ENCODE measurements at places on chromosomes 1 and 21.
A peak's percentile ranks its signal among the peaks of the same experiment; 100 is the strongest.

DNA sequence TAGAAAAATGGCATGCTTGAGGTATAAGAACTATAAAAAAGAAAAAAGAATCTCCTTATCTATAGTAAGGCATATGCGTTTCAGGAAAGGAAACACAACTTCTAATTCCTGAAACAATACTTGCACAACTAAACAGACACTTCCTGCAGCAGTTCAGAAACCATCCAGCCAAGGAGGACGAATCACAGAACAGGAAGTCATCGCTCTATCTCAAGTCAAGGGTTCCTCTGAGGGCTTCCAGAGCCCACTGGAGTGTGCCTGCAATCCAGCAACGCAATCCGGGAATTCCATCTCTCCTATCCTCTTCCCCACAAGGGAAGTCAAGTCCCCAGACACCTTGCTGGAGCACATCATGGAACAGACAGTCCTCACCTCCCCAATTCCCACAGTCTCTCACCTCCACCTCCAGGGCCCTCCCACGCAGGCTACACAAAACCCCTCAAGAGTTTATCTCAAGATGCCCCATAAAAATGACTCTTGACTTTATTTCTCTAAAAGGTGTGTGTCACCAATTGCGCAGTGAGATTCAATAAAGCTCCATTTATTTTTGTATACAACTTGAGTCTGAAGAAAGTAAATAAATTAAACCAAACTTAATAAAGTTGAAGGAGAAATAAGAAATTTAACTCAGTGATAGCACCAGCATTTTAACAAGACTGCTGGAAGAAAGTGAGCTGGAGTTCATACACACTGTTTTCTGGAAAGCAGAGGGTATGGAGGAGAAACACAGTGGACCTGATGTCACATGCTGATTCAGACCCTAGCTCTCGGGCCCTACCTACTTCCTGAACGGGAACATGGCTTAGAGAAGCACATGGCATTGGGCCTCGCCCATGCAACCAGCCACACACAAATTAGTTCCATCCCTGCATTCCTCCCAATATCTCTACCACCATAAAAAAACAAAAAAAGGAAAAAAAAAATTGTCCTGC, 39.9 kb downstream of the SIPA1L2 start:
- no peak for DNase-seq

GRCh38 chr1:246809473-246809872, 85.3 kb downstream of the SCCPDH start:
- DNase-seq, result no peak

DNA sequence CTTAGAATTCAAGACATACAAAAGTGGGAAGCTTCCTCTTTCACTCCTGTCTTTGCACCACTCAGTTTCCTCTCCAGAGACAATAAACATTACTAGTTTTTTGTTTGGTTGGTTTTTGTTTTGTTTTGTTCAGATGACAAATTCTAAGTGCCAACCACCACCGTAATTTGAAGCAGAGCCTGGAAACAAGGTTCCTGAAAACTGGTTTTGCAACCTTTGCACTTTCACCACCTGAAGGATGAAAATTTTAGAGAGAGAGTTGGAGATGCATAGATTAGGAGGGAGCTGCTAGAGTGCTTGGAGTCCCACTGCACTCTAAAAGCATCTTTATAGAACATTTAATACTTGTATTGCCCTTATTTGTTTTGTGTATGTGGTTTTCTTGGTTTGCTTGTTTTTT, 20.2 kb upstream of the MGST3 start:
- DNase-seq, result no peak

DNA sequence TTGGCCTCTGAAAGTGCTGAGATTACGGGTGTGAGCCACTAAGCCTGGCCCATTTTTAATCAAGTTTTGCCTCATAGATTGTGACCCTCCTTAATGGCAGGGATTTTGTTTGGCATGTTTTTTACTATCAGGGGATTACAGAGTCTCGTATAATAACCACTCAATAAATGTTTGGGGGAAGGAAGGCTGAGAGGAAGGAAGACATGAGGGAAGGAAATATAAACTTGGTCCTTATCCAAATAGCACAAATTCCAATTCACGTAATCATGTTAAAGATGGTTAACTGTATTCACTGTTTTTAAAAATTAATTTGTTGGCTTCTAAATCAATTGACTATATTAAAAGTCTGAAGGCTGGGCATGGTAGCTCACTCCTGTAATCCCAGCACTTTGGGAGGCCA, 30.9 kb upstream of the SERTAD4 start:
- DNase-seq, result no peak

GRCh38 chr1:14610761-14611160, 12.3 kb downstream of the KAZN start:
- DNase-seq, result no peak

DNA sequence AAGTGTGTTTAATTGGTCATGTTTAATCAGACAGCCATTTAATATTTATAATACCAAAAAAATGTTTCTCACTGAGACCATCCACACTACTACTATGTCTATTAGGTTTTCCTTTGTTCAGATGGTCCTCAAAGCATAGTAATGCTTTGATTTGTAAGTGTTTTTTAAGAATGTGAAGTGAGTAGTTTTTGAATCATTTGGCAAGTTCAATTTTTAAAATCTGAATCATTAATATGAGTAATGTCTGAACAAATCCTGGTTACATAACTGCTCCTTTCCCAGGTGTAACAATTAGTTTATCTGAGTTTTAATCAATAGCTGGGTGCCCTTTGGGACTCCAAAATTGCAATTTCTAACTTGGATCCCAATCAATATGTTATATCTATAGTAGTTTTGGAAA, 23.5 kb upstream of the RPL5 start:
- DNase-seq, result no peak

DNA sequence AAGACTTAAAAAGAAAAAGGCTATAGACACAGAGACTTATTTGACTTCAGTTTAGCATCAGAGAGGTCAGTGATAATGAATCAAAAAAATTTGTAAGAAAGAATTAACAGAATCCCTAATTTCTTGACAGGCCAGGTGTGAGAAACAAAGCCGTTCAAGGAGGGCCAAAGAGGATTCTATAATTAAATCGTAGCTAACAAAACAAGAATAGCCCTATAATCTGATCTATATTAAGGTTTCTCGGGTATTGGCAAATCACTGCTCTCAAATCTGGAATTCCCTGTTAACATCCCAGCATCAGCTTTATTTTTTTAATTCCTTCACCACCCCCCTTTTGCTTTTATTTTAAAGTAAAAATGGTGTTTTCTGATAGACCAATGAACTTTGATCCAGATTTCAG, 60.3 kb downstream of the PUM1 start:
- DNase-seq, result no peak

GRCh38 chr1:48937732-48938131, 161.0 kb upstream of the BEND5 start:
- no peak for DNase-seq

DNA sequence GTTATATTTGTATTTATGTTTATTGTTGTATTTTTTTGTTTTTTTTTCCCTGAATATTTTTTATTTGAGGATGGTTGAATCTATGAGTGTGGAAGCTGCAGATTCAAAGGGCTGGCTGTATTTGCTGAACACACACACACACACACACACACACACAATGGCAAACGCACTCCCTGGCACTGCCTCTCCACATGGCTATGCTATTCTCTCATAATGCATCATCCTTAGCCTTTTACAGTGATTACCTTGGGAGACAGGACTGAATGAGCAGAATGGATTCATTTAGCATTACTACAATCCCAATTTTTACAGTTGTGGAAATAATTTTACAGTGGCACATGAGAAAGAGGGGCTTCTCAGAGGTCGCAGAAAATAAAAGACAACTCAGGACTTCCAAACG, 390.1 kb downstream of the PCP4 start:
- no peak for DNase-seq

DNA sequence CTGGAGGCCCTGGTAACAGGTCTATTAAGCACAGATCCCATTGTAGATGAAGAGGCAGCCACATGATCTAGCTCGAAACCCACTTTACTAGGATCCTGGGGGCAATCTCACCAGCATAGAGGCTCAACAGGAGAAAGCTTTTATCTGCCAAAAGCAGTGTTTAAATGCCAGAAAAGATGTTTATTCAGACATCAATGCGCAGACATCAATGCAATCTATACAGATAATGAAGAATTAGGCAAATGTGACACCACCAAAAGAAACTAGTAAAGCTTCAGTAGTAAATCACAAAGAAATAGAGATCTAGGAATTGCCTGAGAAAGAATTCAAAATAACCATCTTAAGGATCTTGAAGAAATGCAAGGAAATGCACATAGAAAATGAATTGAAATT, 32.5 kb downstream of the OR6Y1 start:
- DNase-seq, result no peak

DNA sequence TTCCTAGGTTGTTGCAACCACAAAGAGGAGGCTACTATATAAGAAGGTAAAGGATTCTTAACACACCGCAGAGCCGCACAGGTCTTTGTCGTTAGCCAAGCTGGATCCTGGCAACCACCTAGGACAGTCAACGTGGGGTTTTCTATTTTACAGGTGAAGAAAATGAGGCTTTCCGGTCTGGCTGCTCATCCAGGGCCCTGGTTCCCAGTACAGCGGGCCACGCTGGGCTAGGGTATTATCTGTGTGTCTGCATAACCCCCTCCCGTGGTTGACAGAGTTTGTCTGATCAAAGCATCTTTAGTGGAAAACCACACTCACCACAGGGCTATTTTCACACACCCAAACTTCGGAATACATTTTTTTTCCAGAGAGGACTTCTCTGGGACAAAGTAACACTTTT, 39.0 kb upstream of the PDE9A start:
- DNase-seq, result peak; percentile 25

DNA sequence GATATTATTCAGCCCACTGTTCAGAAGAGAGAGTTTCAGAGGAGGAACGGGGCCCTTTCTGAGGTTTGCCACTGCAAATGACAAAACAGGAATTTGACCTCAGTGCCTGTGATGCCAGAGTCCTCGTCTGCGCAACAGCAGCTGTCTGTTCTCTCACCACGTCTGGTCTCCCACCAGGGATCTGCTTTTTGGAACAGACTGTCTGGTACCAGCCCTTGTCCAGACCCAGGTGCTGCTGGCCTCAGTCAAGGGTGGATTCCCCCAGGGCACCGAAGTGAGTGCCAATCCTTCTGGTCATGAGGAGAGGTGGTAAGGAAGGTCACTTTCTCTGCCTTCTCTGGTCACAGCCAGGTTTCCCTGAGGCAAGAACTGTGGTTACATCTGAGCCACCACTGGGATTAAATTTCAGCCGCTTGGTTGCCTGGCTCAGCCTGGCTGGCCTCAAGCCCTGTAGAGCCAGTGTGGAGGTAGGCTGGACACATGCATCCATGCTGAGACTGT, 2.3 kb upstream of the BCAN start:
- no peak for DNase-seq

DNA sequence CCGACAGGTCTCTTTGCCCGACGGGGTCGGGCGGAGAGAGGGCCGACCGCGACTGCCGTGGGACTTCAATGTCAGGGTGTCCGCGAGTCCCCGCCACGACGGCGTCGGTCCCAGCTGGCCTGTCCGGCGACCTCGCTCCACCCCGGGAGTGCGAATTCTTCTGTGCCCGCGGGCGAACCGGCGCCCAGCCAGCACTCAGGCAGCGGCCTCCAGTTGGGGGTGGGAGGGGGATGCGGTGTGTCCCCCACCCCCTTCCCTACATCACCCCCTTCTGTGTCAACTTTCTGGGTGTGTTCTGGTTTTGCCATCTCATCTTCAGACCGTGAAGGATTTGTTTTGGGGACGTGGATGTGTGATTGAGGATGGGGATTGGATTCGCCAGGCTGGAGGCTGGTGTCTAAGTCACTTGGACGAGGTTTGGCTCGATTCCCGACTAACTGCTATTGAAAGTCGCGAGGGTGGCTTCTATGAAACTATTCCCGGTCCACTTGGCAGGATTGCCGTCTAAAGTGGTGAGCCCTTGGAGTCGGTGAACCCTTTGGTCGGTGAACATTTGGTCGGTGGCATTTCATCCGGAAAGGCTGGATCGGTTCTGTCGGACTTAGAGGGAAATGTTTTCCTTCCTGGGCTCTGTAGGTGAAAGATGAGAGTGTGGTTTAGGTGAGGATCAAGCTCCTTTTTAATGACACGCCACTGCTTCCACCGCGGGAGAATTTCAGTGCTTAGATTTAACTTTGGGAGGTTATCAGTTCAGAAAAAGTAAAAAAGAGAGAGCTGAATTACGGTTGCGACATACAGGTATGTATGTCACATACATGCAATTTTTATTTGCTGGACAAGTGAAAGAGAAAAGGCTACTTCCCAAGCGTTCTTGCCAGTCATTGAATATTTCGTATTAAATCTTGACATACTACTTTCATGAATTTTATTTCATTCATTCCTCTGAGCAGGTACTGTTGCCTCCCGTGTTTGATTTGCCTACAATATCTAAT, 771 bp downstream of the ABCD3 start:
- no peak for DNase-seq

DNA sequence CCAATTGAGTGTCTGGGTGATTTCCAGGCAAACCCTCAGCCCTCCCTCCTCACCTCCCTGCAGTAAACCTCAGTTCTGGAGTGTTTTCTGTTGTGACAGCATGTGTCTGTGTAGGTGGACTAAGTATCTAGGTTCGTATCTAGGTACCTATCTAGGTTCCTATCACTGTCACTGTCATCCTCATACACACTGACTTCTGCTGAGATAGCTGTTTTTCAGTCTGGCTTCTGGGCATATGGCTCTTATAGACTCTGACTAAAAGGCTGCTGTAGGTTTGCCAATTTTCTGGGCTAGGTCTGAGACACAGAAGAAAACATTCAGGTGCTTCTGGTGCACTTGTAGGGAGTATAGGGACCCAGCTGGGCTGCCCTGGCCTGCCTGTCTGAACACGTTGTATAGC, 8.1 kb upstream of the TRIM67 start:
- no peak for DNase-seq

DNA sequence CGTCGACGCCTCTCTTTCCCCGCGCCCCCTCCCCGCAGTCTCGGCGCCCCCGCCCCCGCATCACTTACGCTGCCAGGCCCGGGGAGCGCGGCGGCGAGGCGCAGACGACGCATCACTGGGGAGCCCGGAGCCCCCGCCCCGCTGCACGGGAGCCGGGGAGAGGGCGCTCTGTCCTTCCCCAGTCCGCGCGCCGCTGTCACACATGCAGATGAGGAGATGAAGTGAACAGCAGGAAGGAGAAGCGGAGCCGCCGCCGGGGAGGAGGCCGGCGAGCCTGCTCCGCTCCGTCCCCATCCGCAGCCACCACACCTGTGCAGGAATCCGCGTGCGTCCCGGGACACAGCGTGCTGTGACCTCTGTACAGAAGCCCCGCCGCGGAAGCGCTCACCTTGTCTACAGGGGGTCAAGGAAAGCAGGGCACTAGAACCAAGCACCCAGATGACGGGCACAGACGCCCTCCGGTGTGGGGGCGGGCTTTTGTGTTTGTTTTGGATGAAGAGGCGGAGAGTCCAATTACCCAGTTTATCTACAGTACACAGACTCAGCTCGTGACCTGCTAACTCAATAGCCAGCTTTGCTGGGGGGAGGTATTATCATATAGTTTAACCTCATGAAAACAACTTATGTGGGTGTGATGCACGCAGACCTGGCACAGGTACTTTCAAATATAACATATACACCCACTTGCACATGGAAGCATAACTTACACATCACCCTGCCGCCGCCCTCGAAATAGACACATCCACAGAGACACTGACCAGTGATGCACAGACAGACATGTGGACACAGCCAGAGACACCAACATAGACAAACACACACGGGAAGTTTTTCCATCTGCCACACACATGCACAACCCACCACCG, 12.4 kb downstream of the KLHDC8A start:
- peak; percentile 28 for DNase-seq

GRCh38 chr1:177926201-177926600, 43.7 kb downstream of the SEC16B start:
- DNase-seq, result no peak

- DNase-seq, result no peak
Measured at GRCh38 chr1:77966291-77966690, 12.6 kb downstream of the FUBP1 start.

Measured in activated gamma-delta T cell treated with Interleukin-2 at 50 U/mL for 16 hours (primary cell).